Endothelial cell (in vitro differentiated cells): ENCODE measurements at places on chromosomes 7 and 10. TPM values are rescaled to one million over a fixed set of nuclear protein-coding genes. Genes with fewer than 3 reads are reported as not detected.

The HMX3 gene
- not detected for total RNA-seq

The SH2D4B gene
- total RNA-seq = 0.23 TPM

The FXYD4 gene
- not detected for total RNA-seq

The UTF1 gene
- total RNA-seq = 0.38 TPM

The LRRC17 gene
- 0.92 TPM for total RNA-seq

The DYNC1I1 gene
- total RNA-seq = 3.1 TPM

The SYT15 gene
- 0.77 TPM for total RNA-seq

The PNLIP gene
- not detected for total RNA-seq

The IMMP2L gene
- 11.2 TPM for total RNA-seq

GRCh38 chr7:25068502-25069213, 56.4 kb downstream of the CYCS start:
- H3K4me1 ChIP-seq = no peaks in the 10 kb centered on the region
- H3K4me3 ChIP-seq = no peak overlapping the region
- no peak for DNase-seq
- no peaks in the 10 kb centered on the region for H3K36me3 ChIP-seq
- H3K27me3 ChIP-seq = peaks cover 4% of the 10 kb centered on the region

- no peak overlapping the region for H3K27ac ChIP-seq
- DNase-seq = no peak
- H3K4me3 ChIP-seq = no peak overlapping the region
- no peaks in the 10 kb centered on the region for H3K27me3 ChIP-seq
These were observed 73.0 kb downstream of the NHLRC2 start for GRCh38 chr10:113927440-113927839.

DNA sequence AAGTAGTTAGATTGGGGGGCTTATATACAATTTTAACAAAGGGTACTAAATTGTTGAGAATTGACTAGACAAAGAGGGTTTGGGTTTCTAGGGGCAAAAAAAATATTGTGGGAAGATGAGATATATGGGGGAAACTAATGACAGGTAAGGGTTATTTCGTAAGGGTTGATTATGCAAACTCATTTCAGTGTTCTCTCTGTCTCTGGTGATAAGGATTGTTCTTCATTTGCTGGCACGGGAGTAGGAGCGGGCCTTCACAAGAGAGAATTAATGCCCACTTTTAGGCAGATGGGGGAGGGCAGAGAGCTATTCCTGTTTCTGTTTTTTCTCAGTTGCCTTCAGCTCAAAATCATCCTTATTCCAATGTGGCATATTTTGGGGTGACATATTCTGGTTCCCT, 258.4 kb downstream of the EXOC4 start:
- no peaks in the 10 kb centered on the region for H3K27me3 ChIP-seq
- no peak for DNase-seq
- H3K4me3 ChIP-seq = no peak overlapping the region
- H3K4me1 ChIP-seq = no peaks in the 10 kb centered on the region

DNA sequence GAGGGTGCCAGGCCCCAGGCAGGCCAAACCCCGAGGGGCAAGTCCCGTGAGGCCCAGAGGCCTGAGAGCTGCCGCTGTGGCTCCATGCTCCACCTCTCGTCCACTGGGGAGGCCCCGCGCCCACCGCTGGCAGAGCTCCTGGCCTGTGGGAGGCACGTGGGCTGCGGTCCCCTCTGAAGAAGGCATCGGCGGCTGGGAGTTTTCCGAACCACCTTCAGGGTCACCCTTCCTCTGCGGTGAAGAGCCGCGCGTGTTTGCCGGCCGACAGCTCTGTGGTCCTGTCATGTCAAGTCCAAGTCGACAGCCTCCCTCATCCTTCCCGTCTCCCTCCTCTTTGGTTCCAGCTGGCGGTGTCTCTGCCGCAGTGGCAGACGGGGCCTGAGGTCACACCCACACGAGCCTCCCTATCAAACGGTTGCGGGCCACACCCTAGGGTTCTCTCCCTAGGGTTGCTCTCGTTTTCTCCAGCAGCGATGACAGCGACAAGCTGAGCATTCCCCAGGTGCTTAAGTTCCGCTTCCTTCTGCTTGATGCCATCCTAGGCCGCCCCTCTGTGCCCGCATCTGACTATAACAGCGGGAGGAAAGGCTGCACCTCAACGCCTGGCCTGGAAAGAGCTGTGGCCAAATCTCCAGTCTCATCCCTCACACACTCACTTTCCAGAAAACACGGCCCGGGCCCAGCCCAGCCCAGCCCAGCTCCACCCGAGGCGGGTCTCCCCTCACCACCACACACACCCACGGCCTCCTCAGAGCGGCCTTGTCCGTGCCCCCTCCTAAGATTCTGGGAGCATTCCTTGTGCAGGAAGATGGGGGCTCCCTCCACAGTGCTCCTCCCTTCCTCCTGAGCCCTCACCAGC, 185.0 kb downstream of the ELFN1 start:
- H3K4me1 ChIP-seq = no peaks in the 10 kb centered on the region
- peaks cover 7% of the 10 kb centered on the region for H3K27me3 ChIP-seq
- H3K4me3 ChIP-seq = no peak overlapping the region
- H3K36me3 ChIP-seq = no peaks in the 10 kb centered on the region
- H3K27ac ChIP-seq = no peak overlapping the region

- H3K27ac ChIP-seq = peak overlapping the region; percentile 72
- DNase-seq = no peak
- no peaks in the 10 kb centered on the region for H3K36me3 ChIP-seq
- H3K4me3 ChIP-seq = no peak overlapping the region
These were observed 69.7 kb downstream of the CALML3 start for GRCh38 chr10:5594271-5595049.

GRCh38 chr10:62460393-62460792, 86.2 kb downstream of the ZNF365 start:
- H3K27me3 ChIP-seq = peaks cover 2% of the 10 kb centered on the region
- no peak overlapping the region for H3K4me3 ChIP-seq
- H3K36me3 ChIP-seq = no peaks in the 10 kb centered on the region
- no peaks in the 10 kb centered on the region for H3K4me1 ChIP-seq
- DNase-seq = no peak

DNA sequence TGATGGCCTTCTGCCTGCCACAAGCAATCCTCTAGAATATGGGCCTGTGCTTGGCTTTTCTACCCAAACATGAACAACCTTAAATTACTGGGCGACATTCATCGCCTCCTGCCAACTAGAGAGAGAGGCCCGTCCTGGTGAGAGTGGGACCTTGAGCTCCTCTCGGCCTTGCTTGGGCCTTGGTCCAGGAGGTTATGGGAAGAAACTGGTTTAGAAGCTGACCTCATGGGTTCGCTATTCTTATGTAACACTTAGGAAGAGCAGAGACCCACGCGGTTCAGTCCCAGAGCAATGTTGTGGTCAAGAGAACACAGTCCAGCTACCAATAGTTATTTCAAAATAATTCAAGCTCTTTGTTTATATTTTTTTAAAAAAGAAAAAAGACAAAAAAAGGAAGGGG, 176.3 kb upstream of the ZNF32 start:
- H3K4me1 ChIP-seq = no peaks in the 10 kb centered on the region
- no peak for DNase-seq
- no peaks in the 10 kb centered on the region for H3K27me3 ChIP-seq
- no peaks in the 10 kb centered on the region for H3K36me3 ChIP-seq
- no peak overlapping the region for H3K27ac ChIP-seq

- no peak overlapping the region for H3K27ac ChIP-seq
- no peaks in the 10 kb centered on the region for H3K4me1 ChIP-seq
- no peak overlapping the region for H3K4me3 ChIP-seq
- H3K36me3 ChIP-seq = no peaks in the 10 kb centered on the region
- H3K27me3 ChIP-seq = no peaks in the 10 kb centered on the region
- DNase-seq = no peak
These were observed 364.2 kb downstream of the SUGCT start for GRCh38 chr7:40498924-40499510.

- no peak overlapping the region for H3K4me3 ChIP-seq
- no peaks in the 10 kb centered on the region for H3K4me1 ChIP-seq
- no peaks in the 10 kb centered on the region for H3K27me3 ChIP-seq
- H3K27ac ChIP-seq = no peak overlapping the region
- no peaks in the 10 kb centered on the region for H3K36me3 ChIP-seq
- DNase-seq = no peak
These were observed 39.9 kb downstream of the CABCOCO1 start for GRCh38 chr10:61702584-61702983.
